ENCODE measurements at places on chromosomes 6 and 20. TPM values are rescaled to one million over a fixed set of nuclear protein-coding genes. Genes with fewer than 3 reads are reported as not detected.

BPIFB2 gene
- not detected for total RNA-seq

FERMT1 gene
- total RNA-seq = 4.9 TPM

GDAP1L1 gene
- total RNA-seq = not detected

SNRPB gene
- 670 TPM for total RNA-seq

FABP7 gene
- not detected for total RNA-seq

CCR6 gene
- not detected for total RNA-seq

BAK1 gene
- 8.3 TPM for total RNA-seq

SMLR1 gene
- not detected for total RNA-seq

KIFC1 gene
- total RNA-seq = 75.8 TPM

PDSS2 gene
- total RNA-seq = 11.3 TPM

RBPJL gene
- total RNA-seq = not detected

TINAG gene
- not detected for total RNA-seq

BCAS1 gene
- not detected for total RNA-seq

TGM3 gene
- total RNA-seq = not detected

NOX3 gene
- not detected for total RNA-seq

KHDRBS2 gene
- not detected for total RNA-seq

HLA-DOB gene
- 0.30 TPM for total RNA-seq

C20orf144 gene
- 0.84 TPM for total RNA-seq

LY86 gene
- not detected for total RNA-seq

TXLNB gene
- total RNA-seq = 0.15 TPM

ARID1B gene
- 13.7 TPM for total RNA-seq
